ENCODE measurements at places on chromosomes 1 and 21.

DNA sequence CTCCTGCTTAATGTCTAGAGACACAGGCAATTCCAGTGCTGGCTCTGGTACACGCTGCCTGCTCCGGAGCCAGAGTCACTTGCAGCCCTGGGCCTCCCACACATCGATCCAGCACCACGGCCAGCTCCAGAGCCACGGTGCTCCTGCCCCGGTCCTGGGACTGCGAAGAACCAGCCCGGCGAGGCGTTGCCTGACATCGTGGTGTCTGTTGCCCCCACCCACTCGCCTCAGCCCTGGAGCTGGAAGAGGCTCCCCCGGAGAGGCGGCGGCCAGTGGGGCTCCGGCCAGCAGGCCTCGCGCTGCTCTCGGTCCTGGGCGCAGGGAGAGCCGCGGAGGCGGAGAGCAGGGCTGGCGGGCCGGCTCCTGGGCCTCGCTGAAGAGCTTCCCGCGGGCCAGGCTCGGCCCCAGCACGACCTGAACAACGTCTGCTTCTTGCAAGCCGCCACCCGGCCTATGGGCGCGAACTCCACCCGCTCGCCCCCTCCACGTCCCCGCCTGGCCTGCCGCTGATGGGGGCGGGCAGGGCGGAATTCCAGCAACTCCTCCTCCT is 364.8 kb downstream of the CEP170 start:
- DNase-seq, result no peak

GRCh38 chr21:38913893-38914527 is 108.3 kb downstream of the ETS2 start:
- no peak for DNase-seq

DNA sequence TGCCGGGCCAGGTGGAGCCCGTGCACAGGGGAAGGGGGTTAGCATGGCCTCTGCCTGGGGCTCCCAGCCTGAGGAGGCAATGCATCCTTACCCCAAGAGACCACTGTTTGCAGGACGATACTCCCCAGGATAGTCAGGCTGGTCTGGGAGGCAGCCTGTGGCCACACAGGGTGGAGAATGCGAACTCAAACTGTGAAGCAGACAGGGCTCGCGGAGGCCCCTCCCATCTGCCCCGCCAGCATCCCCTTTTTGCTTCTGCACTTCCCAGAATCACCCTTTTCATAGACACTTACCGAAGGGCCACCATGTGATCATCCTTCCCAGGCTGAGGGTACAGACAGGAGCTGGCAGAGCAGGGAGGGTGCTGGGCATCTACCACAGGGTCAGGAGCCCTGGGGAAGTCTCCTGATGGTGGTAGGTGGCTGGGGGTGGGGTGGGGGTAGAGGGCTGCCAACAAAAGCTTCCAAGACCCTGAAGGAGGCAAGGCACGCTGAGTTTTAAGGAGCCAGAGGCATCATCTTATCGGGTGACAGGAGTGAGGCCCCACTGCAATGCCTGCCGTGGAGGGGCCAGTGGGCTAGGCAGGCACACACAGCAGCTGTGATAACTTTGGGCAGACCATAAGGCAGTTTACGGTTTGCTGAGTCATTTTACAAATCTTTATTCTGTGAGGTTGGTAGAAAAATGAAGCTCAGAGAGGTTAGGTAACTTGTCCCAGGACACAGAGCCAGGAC is 31.3 kb upstream of the BTG2 start:
- DNase-seq, result no peak

DNA sequence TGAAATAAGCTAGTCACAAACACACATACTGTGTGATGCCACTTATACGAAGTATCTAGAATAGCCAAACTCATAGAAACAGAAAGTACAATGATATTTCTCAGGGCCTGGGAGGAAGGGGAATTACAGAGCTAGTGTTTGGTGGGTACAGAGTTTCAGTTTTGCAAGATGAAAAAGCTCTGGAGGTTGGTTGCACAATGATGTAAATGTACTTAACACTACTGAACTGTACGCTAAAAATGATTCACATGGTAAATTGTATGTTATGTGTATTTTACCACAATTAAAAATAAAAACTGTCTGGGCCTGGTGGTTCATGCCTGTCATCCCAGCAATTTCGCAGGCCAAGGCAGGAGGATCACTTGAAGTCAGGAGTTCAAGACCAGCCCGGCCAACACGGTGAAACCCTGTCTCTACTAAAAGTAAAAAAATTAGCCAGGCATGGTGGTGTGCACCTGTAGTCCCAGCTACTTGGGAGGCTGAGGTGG is 15.3 kb upstream of the FHAD1 start:
- no peak for DNase-seq

- DNase-seq, result no peak
Observed at GRCh38 chr1:63547621-63548294, 24.4 kb downstream of the EFCAB7 start.

DNA sequence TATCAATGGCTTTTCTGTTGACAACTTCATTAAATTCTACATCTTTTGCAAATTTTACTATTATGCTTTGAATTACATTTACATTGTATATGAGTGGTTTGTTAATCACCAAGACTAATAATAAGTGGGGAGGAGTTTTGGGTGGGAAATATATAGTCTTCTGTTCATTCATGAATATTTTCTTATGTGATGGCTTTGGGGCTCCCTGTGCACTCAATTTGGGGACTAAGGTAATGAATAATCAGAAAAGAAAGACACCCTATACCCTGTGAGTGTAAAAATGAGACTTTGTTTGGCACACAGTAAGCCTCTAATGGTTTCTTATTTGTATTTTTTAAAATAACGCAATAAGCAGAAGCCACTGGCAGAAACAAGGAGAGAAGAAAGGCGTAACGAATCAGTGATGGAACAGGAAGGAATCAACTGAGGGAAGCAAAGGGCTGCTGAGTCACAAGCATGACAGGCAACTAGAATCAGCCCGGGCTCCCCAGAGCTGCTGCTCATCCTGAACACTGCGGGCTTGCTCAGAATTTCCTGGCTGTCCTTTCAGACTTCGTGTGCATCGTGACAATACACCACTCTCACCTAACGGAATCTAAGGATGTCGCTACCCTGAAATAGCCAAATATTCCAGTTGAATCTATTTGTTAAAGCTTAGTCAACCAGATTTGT is 20.8 kb upstream of the RGS2 start:
- no peak for DNase-seq

DNA sequence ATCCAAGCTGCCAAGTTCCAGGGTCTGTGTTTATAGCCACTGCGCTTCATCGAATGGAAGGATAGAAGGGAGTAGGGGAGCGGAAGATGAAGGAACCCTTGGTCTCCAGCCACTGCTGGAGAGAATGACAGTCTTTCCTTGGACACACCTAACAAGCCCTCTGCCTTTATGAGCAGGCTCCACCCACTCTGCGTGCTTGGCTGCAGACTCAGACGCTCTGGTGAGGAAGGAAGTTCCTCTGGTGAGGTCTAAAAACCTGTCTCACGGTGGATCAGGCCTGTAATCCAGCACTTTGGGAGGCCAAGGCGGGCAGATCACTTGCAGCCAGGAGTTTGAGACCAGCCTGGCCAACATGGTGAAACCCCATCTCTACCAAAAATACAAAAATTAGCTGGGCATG is 55.4 kb downstream of the MATN1 start:
- no peak for DNase-seq

- DNase-seq, result no peak
Observed at GRCh38 chr21:38250991-38251418, 5.8 kb upstream of the KCNJ15 start.

DNA sequence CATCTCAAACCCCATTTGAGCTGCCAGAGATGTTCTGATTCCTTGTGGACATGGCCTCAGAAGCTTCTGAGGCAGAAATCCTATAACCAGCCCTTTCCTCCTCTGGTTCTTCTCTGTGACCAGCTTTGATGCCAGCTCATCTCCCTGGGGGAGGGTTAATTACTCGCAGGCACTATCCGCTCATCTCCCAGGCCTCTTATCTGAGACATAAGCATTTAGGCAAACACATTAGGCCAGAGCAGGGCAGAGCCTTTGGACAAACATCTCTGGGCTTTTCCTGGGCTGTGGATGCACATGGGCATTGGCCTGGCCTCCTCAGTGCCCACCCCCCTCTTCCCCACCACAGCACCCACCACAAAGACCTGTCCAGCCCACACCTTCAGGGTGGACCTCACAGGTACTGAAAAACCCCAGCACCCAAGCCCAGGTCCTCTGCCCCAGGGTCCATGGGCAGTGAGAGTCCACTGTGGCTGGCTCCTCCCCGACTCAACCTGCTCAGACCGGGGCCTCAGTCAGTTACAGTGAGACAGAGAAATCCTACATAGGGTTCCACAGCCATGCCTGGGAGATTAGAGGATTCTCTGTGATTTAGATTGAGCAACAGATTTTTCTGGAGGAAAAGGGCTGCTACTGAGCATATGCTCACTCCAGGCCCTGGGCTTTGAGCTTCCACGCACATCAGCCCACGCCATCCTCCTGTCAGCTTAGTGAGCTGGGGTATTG is 26.9 kb downstream of the IGSF21 start:
- no peak for DNase-seq

GRCh38 chr1:4726620-4727341 is 72.4 kb downstream of the AJAP1 start:
- DNase-seq, result no peak

- DNase-seq, result no peak
Observed at GRCh38 chr1:31549809-31550620, 26.3 kb upstream of the TINAGL1 start.

- DNase-seq, result no peak
Observed at GRCh38 chr1:159441360-159441759, 1.8 kb downstream of the OR10J1 start.

- no peak for DNase-seq
Observed at GRCh38 chr1:210629276-210629675, 300.6 kb downstream of the HHAT start.

GRCh38 chr1:43711524-43712386 is 4.4 kb downstream of the ST3GAL3 start:
- peak; percentile 77 for DNase-seq

GRCh38 chr1:145983960-145984830 is 12.2 kb downstream of the TXNIP start:
- DNase-seq, result no peak

- DNase-seq, result no peak
Observed at GRCh38 chr1:212589446-212589845, 19.1 kb upstream of the ATF3 start.

DNA sequence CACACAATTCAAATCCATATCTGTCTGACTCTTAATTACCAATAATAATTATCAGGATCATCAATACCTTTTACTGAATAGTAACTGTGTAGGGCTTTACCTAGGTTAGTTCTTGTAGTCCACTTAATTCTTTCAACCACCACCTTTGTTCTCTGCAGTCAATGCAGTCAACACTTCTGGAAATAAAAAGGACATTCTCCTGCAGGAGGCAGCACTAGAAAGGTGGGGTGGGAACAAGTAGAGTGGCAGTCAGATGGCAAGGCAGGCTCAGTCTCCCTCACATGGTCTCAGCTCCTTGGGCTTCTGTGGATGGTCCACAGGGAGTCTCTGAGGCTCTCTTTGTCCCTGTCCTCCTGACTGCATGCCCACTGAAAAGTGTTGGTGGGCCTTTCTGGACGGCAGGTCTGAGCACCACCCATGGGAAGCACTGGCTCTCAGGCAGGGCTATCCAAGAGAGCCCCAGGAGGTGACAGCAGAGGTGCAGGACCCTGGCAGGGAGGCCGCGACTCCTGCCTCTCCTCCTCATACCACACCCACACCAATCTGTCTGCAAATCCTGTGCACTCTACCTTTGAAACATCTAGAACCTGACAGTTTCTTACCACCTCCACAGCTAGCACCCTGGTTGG is 237.3 kb downstream of the FOXD2 start:
- DNase-seq, result no peak

GRCh38 chr1:94247138-94248094 is 10.0 kb upstream of the ARHGAP29 start:
- no peak for DNase-seq

- no peak for DNase-seq
Observed at GRCh38 chr1:29304025-29304684, 67.8 kb downstream of the PTPRU start.

DNA sequence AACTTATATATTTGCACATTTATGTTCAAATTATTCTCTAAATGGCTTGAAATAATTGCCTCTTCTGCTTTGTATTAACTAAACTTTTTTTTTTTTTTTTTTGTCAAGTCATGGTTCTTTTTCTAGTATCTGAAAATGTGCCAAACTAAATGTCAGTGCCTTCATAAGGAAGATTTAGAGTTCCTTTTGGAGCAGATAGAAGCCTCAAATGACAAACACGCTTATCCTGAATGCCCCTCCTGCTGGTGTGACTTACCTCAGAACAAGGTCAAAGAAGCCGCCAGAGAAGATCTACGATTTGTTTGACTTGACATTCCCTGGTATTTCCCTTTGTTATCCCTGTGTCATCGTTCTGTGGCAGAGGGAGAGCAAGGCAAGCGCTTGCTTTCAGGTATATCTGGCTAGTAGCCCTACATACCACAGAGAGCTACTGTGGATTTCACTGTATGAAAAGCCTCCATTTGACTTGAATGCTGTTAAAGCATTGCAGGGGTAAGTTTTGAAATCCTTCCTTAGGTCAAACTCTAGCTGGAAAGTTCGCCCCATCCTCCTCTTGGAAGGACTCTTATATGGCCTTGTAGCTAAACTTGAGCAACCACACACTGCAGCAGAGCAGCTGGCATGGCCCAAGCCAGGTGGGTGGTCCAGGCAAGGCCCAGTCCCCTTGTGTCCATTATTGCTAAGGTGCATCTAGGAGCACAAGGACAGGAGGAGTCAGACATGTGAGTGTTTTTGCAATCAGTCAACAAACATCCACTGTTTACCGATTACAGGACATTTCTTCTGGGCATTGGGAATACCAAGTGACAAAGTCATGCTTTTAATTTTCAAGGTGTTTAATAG is 285.4 kb upstream of the USP25 start:
- no peak for DNase-seq

GRCh38 chr1:156095906-156096508 is 13.7 kb upstream of the MEX3A start:
- DNase-seq, result no peak

- DNase-seq, result no peak
Observed at GRCh38 chr1:10980094-10980577, 32.3 kb upstream of the TARDBP start.

DNA sequence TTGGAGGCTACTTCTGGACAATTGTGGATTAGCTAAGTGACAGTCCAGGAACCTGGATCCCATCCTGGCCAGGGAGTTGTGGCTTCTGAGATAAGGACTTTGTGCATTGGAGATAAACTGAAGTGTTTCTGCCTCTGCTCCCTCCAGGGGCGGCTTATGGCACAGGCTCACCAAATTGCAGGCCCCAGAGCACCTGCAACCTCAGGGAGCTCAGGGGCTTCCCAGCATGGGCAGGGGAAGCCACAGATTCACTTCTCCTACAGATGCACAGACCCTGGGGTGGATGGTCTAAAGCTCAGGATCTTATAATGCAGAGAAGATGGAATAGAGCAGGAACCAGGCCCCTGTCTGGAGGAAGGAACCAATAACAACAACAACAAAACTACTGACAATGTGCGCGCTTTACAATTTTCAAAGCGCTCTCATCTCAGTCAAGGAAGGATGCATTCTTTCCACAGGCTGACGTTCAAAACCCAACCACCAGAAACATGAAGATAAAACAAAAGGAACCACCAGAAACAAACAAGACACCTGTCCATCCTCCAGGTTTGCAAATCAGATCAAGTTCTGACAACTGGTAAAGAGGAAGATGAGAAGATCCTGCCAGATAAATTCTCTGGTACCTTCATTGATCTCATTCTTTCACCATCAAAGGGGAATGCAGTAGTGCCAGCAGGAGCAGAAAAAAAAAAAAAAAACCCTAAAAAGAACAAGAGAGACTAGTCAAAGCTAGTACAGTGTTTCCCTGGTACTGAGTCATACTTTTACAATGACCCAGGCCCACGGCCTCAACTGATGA is 121.0 kb upstream of the IRF2BP2 start:
- DNase-seq, result no peak
